ENCODE measurements at places on chromosomes 5 and 9. TPM values are rescaled to one million over a fixed set of nuclear protein-coding genes. Genes with fewer than 3 reads are reported as not detected.

The PCDHA1 gene
- total RNA-seq, result not detected

The ST8SIA4 gene
- total RNA-seq, result 13.6 TPM

The IFNA2 gene
- not detected for total RNA-seq

The ZDHHC11 gene
- 29.1 TPM for total RNA-seq

The STPG3 gene
- total RNA-seq, result not detected

The RGP1 gene
- 27.8 TPM for total RNA-seq

The TRIP13 gene
- 0.95 TPM for total RNA-seq

The SLC2A6 gene
- 3.2 TPM for total RNA-seq

DNA sequence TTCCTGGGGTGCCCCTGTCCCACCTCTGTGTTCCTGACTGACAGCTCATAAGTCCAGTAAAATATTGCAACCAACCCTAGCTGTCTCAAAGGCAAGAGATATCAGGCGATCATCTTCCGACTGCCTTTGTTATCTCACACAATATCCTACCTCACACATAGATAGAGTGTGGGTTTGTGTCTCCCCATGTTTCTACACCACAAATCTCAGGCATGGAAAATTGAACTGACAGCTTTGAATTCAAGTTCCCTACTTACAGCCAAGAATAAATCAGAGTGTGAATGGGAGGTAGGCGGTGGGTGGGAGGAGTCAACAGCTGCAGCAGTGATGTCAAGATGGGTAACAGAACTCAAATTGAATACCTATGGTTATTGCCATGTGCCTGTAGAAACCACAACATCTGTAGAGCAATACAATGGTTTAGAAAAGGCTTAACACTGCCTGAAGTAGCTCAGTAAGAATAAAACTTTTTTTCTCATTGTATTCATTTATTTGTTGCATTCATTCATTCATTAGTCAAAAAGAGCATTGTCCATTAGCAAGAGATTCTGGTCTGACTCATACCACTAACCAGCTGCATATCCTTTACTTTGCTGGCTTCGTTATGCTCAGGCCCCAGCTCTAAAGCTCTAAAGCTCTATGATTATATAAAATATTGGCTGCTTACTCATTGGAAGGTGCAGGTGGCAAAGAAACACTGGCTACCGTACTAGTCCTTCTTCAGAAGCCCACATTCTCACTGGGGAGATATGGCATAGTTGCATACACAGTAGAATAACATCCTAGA, 108.2 kb upstream of the DMAC1 start:
- DNase-seq, result no peak

DNA sequence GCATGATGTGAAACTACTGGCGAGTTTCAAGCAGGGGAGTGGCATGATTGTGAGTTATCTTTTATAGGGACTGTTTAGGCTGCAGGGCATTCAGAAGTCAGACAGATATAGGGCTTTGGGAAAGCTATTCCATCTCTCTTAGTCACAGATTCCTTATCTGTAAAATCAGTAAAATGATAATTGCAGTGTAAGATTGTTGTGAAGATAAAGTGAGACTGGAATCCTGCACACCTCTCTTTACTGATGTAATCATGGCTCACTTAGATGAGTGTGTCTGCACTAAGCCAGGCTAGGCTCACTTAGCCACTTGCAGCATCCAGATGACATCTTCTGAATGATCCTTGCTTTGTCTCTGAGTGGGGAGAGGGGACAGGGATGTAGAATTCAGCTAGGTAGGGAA, 81.8 kb upstream of the MAMDC2 start:
- DNase-seq, result no peak

- no peak for DNase-seq
These were observed 112.6 kb downstream of the RANBP17 start for GRCh38 chr5:170974461-170974860.

DNA sequence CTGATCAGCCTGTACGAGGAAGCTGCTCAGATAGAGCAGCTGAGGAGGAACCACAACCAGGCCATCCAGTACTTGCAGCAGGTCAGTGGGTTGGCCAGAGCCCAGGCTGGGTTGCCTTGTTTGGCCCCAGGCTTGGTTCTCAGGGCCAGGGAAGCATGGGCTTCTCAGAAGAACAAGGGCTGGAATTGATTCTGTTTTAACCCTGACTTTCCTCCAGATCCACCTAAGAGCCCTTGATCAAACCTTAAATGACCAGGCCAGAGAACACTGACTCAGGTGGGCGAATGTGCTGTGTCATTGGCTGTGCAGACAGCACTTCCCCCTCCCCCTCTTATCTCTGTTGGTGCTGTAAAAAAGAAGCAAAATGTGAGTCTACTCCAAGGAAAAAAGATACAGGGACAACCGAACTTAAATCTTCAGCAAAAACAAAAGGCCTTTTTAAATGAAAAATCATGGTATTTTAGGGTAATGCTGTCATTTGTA, 28.1 kb downstream of the TTC23L start:
- DNase-seq, result peak; percentile 81

DNA sequence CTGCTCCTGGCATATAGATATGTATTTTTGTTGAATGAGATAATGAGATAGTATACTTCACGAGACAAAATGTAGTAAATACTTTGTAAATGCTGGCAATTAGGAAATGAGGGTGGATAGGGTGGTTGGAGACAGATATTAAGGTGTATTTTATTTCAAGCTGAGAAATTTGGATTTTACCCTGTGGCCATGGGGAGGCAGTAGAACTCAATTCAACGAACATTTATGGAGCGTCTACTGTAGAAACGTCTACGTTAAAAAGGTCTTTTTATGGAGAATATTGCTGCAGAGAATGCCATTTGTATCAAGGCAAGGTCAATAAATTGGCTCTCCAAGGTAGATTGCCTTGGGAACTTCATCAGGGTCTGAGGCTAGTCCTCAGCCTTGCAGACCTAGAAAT, 21.5 kb upstream of the RALGPS1 start:
- DNase-seq, result no peak

DNA sequence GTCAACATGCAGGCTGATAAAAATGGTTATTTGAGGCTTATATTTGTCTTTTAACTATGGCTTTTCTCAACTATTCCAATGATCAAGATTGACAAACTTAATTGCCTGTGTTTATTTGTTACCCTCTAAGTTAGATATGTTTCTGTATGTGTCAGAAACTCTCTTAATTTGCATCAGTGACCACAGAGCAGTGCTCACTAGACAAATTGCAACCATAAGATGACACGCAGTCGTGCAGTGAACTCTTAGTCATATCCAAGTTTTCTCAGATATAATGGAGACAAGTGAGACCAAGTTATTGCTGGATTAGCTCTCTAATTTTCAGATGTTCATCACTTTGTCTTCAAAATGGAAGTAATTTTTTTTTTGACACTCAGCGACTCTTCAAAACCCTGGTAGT, 342.2 kb upstream of the RFX3 start:
- DNase-seq, result no peak

- no peak for DNase-seq
These were observed 202.1 kb downstream of the SNX18 start for GRCh38 chr5:54719384-54720283.

- DNase-seq, result no peak
These were observed 56.2 kb upstream of the PSD2 start for GRCh38 chr5:139739150-139739974.

DNA sequence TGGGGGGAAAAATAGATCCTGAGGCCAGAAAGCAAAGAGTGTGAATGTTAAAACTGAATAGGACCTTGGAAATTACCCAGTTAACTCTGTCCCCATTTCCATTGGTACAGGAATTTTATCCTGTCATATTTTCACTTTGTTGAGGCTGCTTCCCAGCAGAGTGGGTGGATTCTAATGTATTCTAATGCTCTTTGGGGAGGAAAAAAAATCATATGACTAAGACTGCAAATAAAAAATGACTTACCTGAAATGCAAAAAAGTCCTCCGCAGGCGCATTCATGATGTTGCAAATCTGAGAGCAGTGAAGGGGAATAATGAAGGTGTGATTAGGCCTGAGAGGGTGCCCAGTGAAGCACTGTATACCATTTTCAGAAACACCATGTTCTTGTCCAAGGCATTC, 41.2 kb downstream of the PDE6A start:
- DNase-seq, result no peak

GRCh38 chr9:105299190-105299854, 54.9 kb downstream of the SLC44A1 start:
- DNase-seq, result no peak

- DNase-seq, result no peak
These were observed 30.3 kb downstream of the MED27 start for GRCh38 chr9:132049323-132049882.

DNA sequence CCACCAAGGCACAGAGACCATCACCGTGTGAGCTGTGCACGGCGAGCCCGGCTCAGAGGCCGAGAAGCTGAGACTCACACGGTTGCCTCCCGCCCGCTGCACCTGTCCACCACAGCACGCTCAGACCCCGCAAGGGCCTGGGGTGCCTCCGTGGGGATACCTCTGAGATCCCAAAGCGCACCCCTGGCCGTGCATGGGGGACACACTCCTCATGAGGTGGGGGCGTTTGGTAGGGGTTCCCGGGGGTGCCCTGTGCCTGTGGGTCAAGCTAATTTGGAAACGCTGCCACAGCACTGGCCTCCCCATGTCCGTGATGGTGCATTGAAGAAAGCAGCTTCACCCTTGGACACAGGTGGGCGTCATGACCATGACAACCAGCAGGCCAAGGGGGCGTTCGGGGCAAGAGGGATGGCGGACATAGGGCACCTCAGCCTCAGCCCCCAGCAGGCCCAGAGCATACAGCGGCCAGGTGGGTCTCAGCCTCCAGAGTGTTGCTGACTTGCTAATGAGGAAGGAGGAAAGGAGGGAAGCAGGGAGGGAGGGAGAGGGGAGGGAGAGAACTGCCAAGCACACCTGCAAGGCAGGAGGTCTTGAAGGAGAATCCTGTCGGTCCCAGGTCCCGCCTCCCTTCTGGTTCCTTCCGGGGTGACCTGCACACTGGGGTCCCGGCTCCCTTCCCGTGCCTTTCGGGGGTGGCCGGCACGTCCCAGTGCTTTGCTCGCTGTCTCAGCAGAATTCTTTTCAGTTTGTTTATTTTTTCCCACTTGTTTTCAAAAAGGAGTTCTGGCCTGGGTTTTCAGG, 34.7 kb downstream of the GLT6D1 start:
- DNase-seq, result peak; percentile 70

DNA sequence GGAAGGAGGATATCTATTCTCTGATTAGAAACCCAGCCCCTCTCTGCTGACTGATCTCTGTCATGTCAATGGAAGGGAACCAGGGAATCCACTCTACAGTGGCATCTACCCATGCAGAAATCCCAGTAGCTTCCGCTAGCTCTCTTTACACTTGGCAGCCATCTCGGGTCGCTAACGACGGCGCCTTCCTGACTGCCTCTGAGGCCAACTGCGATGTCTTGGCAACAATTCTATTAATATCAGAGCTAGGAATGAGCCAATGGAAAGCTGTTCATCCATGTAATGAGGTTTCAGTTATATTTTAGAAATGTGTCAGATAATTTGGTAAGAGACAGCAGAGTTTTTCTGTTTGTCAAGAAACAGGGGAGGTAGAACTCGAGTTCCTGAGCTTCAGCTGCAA, 67.6 kb upstream of the ATP10B start:
- DNase-seq, result no peak

- no peak for DNase-seq
These were observed 817.8 kb downstream of the MTRR start for GRCh38 chr5:8686707-8687106.

- no peak for DNase-seq
These were observed 20.8 kb downstream of the ENHO start for GRCh38 chr9:34501889-34502425.

DNA sequence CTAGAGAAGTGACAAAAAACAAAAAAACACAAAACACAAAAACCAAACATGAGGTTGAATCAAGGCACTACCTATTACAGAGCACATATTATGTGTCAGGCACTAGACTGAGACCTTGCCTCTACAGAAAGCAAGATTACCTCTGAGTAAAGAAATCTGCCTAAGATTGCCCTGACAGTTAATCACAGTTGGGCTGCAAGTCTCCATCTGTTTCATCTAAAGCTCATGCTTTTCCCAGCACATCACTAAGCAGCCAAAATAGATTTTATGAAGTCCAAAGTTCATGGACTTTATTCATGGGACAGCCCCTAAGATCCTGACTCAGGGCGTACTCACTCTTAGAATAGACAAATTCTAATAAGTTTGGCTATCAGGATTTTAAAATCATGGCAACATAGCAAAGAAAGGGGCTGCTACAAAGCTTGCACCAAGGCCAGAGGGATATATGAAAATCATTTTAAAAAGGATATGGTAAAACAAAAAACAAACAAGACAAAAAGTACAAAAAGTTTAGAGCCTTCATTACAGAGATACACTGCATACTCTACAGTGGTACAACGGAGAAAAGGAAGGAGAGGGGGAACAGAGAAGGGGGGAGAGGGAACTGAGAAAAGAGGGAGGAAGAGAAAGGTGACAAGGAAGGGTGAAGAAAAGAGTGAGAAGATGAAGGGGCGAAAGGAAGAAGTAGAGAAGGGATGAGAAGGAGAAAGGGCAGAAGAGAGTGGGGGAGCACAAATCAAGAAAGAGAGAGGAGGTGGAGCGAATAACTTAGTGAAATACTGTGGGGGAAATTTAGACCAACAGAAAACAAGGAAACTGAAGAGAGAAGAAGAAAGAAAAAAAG, 58.2 kb downstream of the RICTOR start:
- DNase-seq, result no peak

GRCh38 chr5:58926541-58926935, 343.7 kb downstream of the RAB3C start:
- DNase-seq, result no peak

GRCh38 chr9:121154782-121155181, 46.9 kb downstream of the RAB14 start:
- DNase-seq, result no peak

GRCh38 chr5:83827111-83827557, 106.5 kb upstream of the HAPLN1 start:
- no peak for DNase-seq

DNA sequence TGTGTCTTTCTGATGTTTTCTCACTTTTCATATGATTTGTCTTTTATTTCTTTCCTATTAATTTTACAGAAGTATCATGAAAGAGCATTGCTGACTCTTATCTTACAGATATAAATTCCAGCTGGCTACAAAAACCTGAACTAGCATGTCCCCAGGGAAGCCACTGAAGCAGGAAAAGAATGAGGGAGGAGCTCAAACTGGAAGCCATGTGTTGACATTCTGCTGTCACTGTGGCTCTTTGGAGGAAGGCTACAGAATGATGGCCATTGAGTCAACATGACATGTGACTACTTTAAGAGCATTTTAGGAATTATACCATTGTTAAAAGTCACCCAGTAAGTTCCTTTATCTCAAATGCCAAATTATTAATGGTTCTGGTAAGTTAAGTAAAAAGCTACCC, 638.3 kb upstream of the DMAC1 start:
- no peak for DNase-seq

DNA sequence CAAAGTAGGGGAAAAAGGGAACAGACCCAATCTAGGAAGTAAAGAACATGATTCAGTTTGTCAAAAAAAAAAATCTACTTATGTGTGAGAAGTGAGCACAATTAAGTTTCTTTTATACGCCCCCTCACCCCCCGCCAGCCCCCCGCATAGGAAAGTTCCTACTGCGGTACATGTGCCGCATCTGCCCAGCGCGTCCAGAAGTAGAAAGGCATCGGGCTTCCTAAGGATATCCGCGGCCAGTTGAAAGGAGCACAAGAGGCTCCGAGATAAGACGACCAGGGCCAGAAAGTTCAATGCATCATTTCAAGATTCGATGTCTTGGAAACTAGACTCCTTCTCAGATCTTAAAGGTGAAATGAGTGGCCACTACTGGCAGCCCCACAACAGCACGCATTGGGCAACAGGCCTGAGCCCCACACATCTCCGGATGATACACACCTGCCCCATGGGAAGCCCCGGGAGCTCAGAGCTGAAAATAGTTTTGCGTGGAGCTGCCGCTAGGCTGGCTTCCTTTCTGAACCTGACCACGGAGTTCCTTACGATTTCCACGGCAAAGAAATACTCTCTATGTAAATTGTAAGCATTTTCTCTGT, 203.9 kb downstream of the RAB3C start:
- DNase-seq, result no peak
